GF-D8 (cell line): ENCODE measurements at places on chromosomes 7 and 10.
A peak's percentile ranks its signal among the peaks of the same experiment; 100 is the strongest.

DNA sequence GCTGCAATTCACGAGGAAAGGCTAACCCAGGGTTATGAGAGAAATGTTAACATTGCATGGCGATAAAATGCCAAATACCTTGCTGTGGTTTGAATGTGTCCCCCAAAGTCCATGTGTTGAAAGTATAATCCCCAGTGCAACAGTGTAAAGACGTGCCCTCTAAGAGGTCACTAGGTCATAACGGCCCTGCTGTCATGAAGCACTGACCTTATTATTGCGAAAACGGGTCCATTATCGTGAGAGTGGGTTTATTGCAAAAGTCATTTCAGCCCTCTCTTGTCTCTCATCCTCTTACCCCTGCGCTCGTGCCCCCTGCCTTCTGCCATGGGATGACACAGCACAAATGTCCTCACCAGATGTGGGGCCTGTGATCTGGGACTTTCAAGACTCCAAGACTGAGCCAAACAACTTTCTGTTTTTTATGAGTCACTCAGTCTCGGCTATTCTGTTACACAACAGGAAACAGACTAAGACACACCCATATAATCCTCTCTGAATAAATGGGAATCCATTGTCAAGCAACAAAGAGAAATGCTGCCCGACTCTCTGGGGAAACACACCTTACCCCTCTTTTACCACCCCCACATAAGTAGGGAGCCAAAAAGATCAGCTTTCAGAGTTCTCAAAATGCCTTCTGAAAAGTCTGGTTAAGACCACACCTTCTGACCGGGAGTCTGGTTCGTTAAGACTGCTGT is 73.1 kb upstream of the UCN3 start:
- DNase-seq: peak; percentile 93

GRCh38 chr10:123721441-123722049 is 55.4 kb downstream of the GPR26 start:
- no peak for DNase-seq

- no peak for DNase-seq
Measured at GRCh38 chr7:110867771-110868170, 223.2 kb upstream of the LRRN3 start.

- no peak for DNase-seq
Measured at GRCh38 chr7:104366390-104366789, 38.0 kb downstream of the LHFPL3 start.

GRCh38 chr10:21954690-21955089 is 48.8 kb downstream of the DNAJC1 start:
- no peak for DNase-seq

DNA sequence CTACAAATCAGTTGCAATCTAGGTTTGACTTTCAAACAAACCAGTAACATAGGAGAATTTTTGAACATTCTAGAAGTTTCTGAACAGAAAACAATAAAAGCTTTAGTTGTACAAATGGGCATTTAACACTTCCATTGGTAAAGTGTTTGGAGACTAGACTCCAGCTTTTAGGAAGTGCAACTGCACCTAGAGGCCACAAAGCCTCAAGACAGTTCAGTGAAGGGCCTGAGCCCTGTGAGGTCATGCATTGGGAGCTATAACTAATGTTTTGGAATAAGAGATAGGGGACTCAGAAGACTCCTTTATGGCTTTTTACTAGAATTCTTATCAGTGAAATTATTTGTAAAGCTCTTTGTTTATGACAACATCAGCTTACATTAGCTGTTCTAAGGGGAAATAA is 3.0 kb upstream of the EPHB6 start:
- DNase-seq: no peak

- DNase-seq: peak; percentile 76
Measured at GRCh38 chr10:60827791-60828488, 49.7 kb downstream of the CDK1 start.
